ENCODE measurements at places on chromosomes 1 and 21.

DNA sequence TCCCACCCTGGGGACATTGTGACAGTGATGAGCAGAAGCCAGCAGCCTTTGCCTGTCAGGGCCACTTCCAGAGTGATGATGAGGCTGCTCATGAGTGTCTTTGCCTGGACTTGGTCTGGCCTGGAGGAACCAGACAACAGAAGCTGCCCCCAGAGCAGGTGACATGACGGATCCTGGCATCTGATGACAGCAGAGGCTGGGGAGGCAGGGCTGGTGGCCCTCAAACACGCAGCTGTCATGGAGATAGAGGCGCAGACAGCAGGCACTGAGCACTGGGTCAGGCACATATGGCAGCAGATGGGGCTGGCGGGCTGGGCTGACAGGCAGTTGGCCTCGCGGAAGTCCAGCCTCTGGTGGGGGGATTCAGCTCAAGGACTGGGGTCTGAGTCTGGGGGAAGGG, 66.4 kb upstream of the STUM start:
- DNase-seq, result no peak

GRCh38 chr1:227417756-227418480, 99.6 kb upstream of the CDC42BPA start:
- DNase-seq, result no peak

DNA sequence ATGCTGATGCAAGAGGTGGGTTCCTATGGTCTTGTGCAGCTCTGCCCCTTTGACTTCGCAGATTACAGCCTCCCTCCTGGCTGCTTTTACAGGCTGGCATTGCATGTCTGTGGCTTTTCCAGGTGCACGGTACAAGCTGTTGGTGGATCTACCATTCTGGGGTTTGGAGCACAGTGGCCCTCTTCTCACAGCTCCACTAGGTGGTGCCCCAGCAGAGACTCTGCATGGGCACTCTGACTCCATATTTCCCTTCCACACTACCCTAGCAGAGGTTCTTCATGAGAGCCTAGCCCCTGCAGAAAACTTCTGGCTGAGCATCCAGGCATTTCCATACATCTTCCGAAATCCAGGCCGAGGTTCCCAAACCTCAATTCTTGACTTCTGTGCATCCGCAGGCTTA, 989.0 kb downstream of the PLA2G4A start:
- DNase-seq, result no peak

- DNase-seq, result no peak
Observed at GRCh38 chr1:106439475-106439874, 617.0 kb upstream of the PRMT6 start.

- no peak for DNase-seq
Observed at GRCh38 chr1:17434016-17434415, 5.5 kb downstream of the RCC2 start.

DNA sequence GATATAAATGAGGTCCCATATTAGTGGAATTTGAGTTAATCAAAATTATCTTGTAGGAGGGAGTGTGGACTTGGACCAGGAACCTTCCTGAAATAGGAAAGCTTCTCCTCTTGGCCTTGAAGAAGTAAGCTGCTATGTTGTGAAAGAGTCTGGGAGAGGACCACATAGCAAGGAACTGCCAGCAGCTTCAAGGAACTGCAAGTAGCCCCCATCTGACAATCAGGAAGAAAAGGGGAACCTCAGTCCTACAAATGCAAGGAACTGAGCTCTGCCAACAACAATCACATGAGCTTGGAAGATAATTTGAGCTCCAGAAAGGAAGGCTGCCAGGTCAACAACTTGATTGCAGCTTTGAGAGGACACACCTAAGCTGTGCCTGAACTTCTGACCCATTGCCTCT, 8.2 kb upstream of the PRMT6 start:
- no peak for DNase-seq

DNA sequence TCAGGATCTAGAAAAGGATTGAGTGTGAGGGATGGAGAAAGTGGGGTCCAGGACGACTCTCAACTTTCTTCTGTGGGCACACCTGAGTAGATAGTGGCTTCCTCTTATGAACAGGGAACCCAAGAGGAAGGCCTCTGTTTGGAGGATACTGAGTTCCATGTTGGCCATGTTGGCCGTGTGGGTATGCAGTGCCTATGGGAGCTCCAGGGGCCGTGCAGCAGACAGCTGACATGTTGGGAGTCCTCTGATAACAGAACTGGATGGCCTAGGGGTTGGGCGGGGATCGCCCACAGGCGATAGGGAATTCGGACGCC, 43.0 kb downstream of the TMEM53 start:
- no peak for DNase-seq

GRCh38 chr1:212620293-212620692, 11.7 kb downstream of the ATF3 start:
- no peak for DNase-seq

- no peak for DNase-seq
Observed at GRCh38 chr1:172883387-172883791, 167.4 kb downstream of the TNFSF18 start.

DNA sequence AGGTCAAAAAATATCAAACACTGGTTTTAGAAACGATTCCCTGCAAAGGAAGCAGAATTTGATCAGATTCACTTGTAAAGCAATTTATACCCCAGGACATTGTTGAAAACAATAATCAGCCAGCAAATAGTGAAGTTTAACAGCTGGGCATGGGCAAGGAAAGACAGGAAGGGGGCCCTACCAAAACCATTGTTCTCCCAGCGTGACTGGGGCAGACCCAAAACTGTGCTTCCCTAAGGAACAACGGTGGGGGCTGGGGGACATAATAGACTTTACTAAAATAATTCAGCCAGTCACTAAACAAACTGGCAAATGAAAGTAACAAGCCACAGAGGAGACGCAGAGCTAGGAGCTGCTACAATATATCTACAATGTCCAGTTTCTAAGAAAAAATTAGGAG, 100.2 kb downstream of the AHCTF1 start:
- DNase-seq, result no peak

- no peak for DNase-seq
Observed at GRCh38 chr1:107724648-107725047, 240.3 kb downstream of the VAV3 start.

- no peak for DNase-seq
Observed at GRCh38 chr1:235500971-235501540, 3.2 kb downstream of the B3GALNT2 start.

DNA sequence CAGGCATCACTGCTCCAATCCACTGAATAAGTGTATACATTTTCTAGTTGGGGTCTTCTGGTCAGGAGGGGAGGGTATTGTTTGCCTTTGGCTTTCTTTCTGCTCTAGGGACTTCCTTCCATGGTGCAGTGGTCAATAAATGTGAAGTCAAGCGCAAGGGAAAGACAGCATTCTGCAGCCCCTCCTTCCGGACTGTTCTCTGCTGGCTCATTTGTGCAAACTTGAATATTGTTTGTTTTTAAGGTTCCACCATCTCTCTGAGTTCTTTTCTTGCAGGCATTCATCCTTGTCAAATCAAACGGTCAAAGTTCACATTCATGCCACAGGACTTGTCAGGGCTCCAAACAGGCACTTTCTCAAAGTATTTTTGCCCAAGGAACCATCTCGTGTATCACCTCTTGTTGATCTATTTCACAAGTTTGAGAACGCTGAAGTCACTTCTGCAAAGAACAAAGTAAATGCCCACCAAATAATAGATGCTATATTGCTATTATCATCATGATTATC, 205.6 kb upstream of the KAZN start:
- no peak for DNase-seq

DNA sequence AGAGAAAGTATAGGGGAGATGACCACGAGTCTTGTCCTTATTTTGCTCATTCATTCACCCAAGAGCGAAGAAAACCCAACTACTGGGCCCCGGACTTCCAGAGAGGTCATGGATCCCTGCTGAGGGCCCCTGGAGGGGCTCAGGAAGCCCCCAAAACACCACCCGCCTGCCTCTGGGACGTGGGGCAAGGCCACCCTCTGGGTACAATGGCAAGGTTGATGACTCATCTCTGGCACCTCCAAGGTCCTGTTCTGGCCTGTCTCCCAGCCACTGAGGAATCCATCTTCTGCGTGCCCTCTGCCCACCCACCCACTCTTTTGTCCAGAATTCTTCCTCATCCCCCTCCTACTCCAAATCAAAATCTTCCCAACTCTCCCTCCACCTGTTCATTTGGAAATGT, 21.3 kb upstream of the PRDM15 start:
- no peak for DNase-seq

GRCh38 chr1:217622042-217622441, 8.8 kb downstream of the GPATCH2 start:
- no peak for DNase-seq

DNA sequence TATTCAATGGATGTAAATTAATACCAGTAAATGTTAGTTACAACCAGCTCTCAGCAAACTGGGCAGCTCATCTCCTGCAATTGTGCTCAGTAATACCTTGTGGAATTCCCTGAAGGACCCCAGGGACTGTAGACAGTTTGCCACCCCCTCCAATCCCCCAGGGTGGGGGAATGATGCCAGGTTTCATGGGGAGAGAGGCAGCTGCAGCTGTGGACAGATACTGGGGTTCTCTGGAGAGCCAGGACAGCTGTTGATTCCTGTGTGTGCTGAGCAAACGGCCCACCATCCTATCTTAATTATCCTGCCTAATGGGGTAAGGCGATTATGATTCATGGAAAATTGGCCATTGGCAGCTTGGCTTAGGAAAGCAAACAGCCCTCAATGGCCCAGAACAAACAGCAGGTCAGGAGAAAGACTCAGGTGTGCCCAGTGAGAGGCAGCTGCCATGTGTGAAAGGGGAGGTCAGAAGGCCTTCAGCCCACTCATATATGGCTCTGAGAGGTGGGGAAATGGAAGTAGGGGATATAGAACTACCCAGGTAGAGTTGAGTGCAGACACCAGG, 148.9 kb upstream of the CTTNBP2NL start:
- DNase-seq, result no peak

GRCh38 chr1:43493661-43494450, 36.8 kb upstream of the PTPRF start:
- no peak for DNase-seq

DNA sequence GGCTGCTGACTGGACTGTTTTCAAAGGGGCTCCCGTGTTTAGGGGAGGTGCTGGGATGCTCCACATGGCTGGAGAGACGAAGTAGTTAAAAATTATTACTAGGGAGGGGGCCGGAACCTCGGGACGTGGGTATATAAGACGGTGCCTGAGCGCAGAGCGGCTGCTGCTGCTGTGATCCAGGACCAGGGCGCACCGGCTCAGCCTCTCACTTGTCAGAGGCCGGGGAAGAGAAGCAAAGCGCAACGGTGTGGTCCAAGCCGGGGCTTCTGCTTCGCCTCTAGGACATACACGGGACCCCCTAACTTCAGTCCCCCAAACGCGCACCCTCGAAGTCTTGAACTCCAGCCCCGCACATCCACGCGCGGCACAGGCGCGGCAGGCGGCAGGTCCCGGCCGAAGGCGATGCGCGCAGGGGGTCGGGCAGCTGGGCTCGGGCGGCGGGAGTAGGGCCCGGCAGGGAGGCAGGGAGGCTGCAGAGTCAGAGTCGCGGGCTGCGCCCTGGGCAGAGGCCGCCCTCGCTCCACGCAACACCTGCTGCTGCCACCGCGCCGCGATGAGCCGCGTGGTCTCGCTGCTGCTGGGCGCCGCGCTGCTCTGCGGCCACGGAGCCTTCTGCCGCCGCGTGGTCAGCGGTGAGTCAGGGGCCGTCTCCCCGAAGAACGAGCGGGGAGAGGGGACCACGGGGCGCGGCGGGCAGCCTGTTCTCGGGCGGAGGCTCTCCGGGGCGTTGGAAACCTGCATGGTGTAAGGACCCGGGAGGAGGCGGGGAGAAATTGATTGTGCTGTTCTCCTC, at the start of gene CHODL:
TSS of gene CHODL (plus strand) at position 163 of the 793 bp plus-strand sequence. CDS start at position 554, 391 bp downstream.
- DNase-seq, result peak; percentile 57

DNA sequence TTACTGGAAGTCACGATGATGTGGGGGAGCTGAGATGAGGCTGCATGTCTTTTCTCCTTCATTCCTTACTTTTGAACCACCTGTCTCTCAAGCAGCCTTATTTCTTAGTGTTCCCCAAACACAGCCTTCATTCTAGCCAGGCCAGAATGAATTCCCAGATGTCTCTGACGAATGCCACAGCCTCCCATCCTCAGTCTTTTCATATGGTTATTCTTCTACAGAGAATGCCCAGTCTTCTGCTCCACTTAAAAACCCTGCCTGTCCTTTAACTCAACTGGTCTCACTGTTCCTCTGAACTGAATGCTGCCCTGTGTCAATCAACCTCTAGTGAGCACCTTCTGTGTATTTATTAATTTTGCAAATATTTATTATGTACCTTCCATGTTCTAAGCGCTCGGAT, 156.2 kb downstream of the PLA2G4A start:
- DNase-seq, result no peak

DNA sequence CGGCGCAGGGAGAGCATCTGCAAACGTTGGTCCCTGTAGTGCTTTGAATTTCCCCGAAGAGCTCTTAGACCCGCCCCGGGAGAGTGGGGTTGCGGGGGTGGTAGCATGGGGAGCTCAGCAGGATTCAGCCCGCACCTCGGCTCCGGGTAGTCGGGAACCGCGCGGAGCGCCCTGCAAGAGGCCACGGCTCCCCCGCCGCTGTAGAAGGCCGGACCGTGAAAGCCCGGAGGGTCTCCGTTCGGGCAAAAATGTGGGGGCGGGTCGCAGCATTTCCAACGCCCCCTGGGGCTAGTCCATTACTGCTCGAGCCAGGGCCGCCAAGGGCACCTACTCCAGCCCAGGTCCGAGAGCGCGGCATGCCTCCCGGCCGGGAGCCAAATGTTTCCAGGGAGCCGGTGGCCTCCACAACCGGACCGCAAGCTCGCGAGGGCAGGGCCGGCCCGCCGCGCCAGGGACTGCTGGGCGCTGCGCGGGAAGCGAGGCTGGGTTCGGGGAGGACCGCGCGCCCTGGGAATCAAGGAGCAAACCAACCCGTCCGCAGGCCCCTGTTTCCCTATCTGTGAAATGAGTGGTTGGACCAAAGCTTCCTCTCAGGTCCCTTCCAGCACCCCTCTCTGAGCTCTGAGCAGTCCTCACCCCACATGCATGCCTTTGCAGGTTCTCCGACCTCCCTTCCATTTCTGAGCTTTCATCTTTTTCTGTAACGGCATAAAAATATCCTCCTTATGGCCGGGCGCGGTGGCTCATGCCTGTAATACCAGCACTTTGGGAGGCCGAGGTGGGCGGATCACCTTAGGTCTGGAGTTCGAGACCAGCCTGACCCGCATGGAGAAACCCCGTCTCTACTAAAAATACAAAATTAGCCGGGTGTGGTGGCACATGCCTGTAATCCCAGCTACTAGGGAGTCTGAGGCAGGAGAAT, 775 bp upstream of the TMEM63A start:
- peak; percentile 59 for DNase-seq

- DNase-seq, result peak; percentile 64
Observed at GRCh38 chr1:204074274-204075138, 1.6 kb downstream of the SOX13 start.
